ENCODE measurements at places on chromosomes 7 and 10.

DNA sequence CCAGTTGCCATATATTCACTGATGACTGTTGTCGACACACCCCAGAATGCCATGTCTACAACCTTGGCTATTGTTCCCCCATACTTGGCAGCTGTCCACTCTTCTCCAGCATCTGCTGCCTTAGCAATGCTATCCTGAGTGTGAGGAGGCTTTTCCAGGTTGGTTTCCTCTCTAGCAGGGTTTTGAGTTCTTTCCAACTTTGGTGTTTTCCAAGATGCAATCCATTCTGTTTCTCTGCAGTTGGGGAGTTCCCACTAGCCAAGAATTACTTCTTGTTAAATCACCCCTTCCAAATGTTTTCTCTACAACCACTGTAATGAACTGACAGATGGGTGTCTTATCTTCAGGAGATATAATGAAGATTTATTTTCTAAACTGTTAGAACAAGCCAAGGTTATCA lies 617.4 kb downstream of the CCSER2 start:
- DNase-seq: no peak

DNA sequence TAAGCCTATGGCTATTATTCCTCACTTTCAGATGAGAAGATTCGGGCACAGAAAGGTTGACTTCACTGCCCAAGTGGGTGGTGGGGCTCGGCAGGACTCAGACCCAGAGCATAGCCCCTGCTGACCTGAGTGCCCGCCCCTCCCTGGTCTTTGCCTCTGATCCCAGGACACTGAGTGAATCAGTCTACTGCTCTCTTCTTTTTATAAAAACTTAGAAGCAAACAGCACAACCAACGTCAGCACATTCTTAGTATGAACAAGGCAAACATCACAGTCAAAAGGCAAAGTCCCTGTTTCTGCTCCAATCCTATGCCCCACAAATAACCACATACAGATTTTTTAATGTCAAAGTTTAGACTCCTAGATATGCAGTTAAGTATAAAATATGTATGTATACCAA lies 237.8 kb downstream of the ZMYND11 start:
- DNase-seq: no peak

DNA sequence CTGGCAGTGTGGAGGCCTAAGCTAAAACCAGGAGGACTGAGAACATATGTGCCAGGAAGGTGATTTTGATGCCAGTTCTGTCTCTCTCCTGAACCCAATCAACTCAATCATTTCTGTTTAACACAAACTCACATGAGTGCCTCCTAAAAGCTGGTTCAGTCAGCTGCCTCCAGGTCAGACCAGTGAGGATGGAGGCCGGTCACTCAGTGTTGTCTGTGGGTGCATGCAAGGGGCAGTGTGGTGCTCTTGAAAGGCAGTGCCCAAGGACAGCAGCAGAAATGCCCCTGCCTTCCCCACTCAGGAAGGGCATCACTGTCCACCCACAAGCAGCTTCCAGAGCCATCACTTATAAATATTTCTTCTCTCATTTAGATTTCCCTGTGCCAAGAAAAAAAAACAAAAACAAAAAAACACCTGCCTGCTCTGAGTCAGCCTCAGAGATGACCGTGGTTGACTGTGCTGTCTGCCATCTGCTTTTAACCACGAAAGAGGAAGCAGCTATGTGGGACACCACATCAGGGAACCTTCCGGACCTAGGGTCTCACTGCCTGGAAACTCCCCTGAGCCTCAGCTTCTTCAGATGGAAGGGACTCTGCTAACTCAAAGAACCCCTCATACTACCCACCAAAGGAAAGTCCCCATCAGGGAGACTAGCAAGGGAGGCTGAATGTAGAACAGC lies 39.1 kb downstream of the VOPP1 start:
- DNase-seq: peak; percentile 53

DNA sequence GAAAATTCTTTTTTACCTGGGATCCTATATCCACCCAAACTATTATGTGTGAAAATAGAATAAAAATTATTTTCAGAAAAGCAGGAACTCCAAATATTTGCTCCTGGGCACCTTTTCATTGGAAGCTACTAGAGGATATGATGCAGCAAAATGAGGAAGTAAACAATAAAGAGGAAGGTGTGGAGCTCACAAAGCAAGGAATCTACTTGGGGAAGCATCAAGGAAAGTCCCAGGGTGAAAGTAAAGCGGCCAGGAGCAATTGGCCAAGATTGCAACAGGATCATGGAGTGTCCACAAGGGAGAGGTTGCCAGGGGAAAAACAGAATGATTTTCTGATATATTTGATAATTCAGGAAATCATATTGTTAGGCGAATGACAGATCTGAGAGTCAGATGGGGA lies 80.8 kb downstream of the CARD11 start:
- no peak for DNase-seq

DNA sequence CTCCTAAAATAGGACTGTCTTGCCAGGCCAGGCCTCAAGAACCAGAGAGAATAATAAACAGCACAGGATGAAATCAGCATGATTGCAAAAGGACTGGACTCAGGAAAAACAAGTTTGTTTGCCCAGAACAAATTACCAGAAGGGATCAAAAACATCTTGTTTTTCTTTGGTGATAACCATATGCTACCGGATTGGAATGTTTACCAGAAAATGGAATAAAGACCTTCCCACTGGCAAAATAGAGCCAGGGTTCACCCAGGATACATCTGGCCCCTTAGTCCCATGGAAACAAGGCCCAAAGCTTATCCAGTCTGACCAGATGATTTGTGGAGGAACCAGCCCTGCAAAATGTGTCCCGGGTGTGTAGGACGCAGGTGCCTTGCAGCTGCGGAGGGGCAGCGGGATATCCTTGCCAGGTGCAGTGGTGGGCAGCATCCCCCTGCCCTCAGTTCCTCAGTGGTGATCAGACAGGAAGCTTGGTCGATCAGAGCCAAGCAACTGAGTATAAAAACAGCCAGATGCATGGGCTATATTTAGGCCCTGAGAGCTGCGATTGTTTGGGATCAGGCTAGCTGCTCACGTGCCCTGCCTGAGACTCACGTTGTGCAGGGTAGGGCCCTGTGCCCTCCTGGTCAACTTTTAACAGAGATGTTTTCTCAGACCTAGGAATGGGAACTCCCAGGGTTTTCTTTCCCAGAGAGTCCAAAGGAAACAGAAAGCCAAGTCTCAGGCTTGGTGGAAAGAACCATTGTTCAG lies 4.6 kb upstream of the ZNF22 start:
- no peak for DNase-seq

DNA sequence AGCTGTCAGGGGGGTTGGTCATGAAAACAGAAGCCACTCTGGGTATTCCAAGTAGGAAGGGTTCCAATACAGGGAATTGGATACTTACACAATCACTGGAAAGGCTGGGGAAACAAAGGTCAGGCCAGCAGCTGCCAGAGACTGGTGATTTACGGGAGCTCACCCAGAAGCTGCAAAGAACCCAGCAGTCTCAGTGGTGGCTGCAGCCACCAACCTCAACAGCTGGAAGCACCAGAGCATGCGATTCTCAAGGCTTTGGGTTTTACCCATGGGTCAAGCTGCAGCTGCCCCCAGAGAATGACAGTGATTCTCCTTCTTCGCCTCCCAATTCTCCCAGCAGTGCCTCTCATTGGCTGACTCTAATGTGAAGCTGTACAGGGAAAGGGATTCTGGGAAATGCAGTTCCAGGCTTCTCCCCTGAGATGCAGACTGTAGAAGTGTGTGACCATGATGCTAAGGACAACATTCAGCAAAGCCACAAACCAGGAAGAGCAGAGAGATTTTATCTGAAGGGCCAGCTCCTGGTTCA lies 107.2 kb upstream of the TCF7L2 start:
- no peak for DNase-seq

GRCh38 chr10:59648711-59649201 lies 60.9 kb downstream of the SLC16A9 start:
- no peak for DNase-seq

DNA sequence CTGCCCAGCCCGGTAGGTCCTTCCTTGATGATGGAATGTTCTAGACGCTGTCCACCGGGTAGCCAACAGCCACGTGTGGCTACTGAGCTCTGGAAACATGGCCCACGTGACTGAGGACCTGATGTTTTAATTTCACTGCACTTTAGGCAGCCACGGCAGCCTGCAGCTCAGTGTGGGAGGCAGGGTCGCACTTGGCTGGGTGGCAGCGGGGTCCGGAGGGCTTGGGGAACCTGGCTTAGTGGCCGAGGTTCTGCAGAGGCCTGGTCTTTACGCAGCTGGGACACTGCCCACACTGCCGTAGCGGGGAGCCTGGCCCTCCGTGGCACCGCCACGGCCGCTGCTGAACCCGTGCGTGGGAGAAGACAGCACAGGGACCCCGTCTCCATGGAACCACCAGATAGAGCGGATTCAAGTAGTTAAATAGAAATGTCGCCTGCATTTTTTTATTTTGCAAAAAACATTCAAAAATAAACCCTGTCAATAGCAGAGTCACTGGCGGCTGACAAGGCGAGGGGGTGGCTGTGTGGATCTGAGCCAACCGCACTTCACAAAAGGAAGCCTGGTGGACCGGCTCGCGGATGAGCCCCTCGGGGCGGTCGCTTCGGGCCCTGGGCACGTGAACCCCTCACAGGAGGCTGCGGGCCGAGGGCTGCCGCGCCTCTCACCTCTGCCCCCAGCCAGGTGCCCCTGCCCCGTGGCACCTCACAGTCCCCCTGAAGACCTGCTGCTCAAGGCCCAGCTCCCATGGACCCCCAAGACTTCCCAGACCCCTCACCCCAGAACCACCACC lies 25.6 kb upstream of the UTF1 start:
- DNase-seq: no peak

GRCh38 chr10:128421371-128422160 lies 295.3 kb upstream of the MKI67 start:
- no peak for DNase-seq

DNA sequence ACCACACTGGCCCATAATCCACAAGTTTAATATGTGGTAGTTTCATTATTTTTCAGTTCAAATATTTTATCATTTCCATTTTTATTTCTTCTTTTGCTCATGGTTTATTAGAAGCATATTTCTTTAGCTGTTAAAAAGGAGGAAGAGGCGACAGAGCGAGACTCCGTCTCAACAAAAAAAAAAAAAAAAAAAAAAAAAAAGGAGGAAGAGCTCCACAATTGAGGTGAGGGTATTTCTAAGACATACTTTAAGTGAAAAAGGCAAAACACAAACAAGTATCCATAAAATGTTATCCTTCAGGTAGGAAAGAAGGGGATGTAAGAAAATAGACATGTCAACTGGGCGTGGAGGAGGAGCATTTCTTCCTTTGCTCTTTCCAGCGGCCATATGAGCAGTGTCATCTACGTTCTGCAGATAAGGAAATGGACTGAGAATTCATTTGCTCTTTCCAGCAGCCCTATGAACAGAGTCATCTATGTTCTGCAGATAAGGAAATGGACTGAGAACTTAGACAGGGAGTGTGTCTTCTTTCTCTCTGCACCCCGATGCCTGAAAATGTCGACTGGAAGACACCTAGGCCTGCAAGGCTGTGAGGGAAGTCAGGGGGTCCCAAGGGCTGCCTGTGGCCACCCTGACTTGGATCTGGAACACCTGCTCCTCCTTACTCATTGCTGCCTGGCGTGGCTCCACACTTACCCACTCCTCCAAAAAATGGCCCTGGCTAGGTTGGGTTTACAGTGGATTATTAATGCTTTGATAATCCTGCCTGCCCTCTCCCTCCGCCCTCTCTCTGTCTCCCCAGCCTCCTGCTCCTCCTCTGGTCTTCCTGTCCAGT lies 18.9 kb upstream of the RAMP3 start:
- no peak for DNase-seq

Data from stimulated activated CD8-positive, alpha-beta memory T cell treated with anti-CD3 and anti-CD28 coated beads, Interleukin-12 subunit alpha, Interleukin-12 subunit beta, amount 100 ng/mL, for 1 hour (primary cell).